ENCODE measurements at places on chromosomes 1 and 21.

- no peak for DNase-seq
Measured at GRCh38 chr21:44727757-44728156, 16.4 kb upstream of the TSPEAR start.

DNA sequence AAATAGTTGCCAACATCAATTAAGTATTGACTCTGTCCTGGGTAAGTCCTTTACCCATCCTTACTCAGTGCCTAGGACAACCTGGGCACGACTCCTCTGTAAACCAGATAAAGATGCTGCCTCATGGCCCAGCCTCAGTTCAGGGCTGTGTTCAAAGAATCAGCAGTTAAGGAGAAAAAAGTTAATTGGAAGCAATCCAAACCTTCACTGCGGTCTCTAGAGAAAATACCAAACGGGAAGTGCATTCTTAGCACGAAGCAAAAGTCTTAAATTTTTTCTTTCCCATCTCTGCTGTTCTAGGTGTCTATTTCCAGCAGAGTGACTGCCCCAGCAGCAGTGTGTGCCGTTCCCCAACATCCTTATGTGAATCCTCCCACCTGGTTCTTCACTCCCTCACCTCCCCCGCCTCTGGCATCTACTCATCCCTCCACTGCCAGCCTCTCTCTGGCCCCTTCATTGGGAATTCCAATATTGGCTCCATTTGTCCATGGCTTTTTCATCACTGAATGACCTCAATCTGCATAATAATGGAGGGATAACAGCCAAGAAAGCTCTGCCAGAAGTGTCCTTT is 23.2 kb downstream of the KANK4 start:
- no peak for DNase-seq

GRCh38 chr1:8096105-8097011 is 70.2 kb upstream of the ERRFI1 start:
- DNase-seq = no peak

DNA sequence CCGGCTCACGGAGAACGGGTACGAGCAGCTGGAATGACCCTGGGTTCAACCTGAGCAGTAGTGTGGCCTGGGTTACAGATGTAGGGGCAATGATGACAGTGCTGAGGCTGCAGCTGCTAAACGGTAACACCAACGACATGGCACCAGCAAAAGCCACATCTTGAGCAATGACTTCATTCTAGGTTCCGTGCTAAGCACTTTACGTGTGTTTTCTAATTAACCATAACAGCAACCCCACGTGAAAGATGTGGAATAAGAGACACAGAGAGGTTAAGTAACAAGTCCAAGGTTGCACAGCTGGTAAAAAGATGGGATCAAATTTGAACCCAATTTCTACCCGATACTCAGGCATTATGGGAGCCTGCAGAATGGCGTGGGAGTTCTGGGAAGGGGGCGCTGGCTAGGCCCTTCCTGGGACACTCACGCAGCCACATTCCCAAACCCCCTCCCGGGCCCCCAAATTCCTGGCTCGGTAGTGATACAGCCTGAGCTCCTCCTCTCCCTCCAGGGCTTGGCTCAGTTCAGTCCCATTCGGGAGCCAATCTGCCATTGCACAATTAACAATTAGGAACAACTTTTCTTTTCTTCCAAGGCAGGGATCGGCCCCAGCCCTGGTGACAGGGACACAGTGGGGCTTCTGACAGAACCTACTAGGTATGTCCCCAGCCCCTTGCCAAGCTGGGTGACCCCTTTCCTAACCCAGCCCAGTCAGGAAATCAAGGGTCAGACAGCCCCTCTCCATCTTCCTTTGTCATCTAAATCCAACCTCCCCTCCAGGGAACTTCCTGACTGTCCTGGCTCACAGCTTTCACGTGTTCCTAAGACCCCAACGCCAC is 23.8 kb upstream of the ECE1 start:
- DNase-seq = no peak

- no peak for DNase-seq
Measured at GRCh38 chr1:159829273-159829634, 2.6 kb downstream of the SLAMF8 start.

- no peak for DNase-seq
Measured at GRCh38 chr1:64061430-64062104, 141.9 kb upstream of the UBE2U start.

DNA sequence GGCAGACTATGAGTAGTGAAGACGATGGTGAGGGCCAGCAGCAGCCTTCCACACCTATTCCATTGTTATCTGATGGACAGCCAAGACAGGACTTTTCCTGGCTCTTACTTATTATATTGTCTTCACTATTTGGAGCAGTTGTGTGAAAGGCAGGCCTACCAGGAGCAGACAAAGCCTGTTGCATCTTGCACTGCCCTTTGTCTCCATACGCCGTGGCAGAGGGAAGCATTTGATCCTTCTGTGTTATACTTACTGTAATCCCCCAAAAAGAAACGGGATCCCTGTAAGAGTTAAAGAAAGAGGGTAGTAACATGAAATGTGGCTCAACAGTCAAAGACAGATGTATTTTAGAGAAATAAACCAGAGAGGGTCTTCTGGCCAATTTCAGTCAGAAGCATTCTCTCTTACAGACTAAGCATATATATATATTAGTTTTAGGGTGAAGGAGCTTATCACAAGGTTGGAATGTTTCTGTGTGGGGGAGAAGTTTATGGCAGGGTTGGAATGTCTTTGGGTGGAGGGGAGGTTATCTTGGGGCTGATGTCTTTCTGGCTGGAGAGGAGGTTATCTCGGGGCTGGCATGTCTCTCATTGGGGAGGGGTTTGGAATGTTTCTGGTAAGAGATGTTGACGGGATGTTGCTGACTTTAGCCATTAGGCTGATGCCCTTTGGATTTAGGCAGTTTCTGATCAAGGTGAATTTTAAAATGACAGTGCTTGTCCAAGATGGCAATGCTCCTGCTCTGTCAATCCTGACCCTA is 23.4 kb upstream of the HSD3B1 start:
- no peak for DNase-seq

DNA sequence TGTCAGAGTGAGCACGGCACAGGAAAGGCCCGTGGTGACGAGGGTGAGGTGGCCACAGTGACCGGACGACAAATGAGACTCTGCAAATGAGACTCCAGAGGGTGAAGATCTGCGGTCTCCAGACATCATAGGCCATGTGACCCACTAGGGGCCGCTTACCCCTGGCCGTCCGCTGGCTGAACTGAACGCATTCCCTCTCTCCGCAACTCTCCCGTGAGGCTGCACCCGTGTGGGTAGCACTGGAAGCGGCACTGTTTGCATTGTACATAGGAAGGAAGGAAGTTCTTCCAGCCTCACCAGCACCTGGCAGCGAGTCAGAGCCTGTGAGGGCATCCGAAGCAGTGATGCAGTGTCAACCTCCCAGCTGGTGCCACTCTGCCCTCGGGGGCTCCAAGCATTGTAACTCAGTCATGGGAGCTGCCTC is 23.6 kb upstream of the SPSB1 start:
- DNase-seq = no peak

DNA sequence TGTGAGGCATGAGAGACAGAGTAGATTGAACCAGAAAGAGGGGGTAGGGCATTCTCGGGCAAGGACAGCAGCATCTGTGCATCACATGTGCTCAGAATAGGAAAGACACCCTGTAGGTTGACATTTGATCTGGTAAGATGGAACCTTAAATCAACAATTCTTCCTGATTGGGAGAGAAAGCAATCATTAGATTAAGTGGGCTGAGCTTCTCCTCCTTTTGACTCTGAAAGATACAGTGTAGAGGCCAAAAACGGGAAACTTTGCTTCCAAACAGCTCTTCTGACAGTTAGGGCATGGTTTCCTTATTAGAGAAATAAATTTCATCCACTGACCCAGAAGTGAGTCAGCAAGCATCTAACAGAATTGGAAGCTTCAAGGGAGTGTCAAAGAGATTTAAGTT is 9.7 kb downstream of the KIF14 start:
- DNase-seq = no peak

GRCh38 chr1:118266436-118266835 is 81.4 kb upstream of the SPAG17 start:
- DNase-seq = no peak

DNA sequence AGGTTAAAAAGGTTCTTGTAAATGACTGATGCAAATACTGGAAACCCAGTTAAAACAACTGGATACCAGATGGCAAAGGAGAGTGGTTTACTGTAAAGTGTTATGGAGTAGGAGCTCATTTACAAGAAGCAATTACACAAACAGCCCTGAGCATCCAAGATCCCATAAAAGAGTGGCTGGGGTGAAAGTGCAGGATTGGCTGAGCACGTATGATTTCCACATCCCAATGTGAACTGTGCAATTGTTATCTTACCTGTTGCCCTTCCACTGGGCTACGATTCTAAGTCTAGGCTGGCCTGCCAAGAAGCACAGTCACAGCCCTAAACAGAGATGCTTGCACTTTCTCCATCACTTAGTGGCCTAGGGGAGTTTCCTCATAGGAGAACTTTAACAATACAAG is 277.6 kb upstream of the RUNX1 start:
- no peak for DNase-seq

- DNase-seq = no peak
Measured at GRCh38 chr1:46687921-46688509, 16.4 kb downstream of the TEX38 start.

- DNase-seq = no peak
Measured at GRCh38 chr1:17167041-17167785, 37.7 kb upstream of the PADI1 start.

- DNase-seq = no peak
Measured at GRCh38 chr1:29638281-29638680, 402.0 kb downstream of the PTPRU start.

DNA sequence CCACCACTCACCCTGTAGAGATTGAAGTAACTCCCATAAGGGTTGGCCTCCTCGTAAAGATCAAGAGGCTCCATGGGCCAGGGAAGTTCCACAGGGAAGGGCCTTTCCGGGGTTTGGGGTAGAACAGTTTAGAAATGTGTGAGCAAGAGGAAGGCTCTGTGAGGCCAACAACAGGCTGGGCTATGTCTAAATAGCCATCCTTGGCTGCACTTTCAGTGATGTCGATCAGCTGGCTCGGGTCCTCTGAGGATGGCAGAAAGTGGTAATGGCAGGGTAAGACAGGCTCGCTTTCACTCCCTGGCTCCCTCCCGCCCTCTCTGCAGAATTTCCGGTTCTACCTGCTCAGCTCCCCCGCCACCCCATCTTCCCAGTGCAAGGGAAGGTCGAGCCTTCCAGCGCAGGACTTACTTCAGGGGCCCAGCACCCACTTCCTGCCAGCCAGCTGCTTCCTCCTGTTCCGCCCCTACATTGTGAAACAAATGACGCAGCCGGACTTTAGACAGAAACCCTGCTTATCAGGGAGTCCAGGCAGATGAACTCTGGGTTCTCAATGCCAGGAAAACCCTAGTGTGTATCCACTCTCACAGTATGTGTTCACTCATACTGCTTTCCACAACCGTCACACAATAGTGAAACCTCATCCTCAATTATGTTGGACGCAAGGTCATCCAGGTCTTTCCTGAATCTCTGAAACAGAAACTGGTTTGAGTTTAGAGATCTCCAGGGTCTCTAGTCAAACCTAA is 7.3 kb downstream of the F11R start:
- peak; percentile 41 for DNase-seq

GRCh38 chr1:59617434-59617833 is 197.3 kb upstream of the HOOK1 start:
- DNase-seq = no peak

DNA sequence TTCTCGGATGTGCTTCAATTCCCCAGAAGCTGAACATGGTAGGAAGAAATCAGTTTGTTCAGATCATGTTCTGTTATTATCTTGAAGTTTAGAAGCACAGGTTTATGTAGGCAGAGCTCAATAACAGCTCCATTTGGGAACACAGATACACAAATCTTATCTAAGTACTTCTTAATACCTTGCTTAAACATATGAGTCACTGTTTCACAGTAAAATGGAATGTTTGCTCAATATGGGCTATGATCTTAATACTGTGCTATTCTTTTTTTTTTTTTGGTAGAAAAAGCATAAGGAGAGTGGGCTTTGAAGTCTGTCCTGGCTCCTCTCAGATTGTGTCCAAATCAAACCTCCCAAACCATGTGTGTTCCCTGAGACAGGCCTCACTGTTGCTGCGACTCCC is 13.4 kb downstream of the PROK1 start:
- DNase-seq = no peak

- DNase-seq = no peak
Measured at GRCh38 chr1:114341299-114341698, 169.7 kb downstream of the TRIM33 start.

DNA sequence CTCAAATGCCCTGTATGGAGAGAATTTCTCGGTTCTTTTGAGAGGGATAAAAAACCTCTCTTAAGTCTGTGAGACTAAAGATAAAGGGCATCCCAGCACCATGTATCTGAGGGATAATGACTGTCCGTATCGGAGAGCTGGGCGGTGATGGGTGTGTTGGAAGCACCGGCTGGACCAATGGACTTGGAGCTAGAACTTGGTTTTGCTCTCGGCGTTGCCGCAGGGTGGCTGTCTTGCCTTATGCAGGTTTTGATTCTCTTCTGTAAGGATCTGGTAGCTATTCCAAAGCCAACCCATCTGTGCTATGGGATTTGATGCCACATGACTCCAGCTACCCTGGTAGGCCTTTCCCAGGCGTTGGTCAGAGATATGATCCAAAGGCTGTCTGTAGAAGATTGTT is 348.8 kb downstream of the KIF26B start:
- no peak for DNase-seq

All from stimulated activated CD4-positive, alpha-beta T cell treated with anti-CD3 and anti-CD28 coated beads, Interleukin-1b, Interleukin-23, amount 100 ng/mL, for 4 hours (primary cell).